GM04504 (cell line): ENCODE measurements at places on chromosomes 1 and 21.

DNA sequence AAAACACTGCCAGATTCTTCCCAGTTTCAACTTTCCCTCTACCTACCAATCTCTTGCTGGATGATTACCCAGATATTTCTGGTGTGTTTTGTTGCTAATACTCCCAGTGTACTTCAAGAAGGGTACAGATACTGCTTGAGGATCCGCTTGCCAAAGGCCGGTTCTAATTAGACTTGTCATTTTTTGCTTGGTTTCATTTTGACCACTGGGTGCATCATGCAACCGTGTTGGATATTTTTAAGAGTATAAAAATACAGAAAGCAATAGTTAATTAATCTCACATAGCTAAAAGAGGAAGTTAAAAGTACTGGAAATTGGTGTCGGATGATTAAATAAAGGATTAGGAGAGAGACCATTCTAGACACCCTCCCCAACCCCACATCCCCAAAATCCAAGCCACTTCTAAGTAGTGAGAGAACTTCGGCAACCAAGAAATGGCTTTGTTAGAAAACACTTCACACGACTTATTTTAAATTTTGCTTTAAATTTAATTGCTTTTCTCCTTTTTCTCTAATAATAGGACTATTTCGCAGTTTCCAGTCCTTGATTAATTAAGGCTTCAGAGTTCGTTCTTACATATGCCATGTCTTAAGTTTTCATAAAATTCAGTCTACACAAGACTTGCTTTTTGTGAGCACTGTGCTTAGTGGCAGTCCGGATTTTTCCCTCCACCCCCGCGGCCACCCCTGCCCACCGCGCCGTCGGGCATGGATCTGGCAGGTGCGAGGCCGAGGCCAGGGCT, 2.5 kb upstream of the CDKN2C start:
- DNase-seq: no peak

DNA sequence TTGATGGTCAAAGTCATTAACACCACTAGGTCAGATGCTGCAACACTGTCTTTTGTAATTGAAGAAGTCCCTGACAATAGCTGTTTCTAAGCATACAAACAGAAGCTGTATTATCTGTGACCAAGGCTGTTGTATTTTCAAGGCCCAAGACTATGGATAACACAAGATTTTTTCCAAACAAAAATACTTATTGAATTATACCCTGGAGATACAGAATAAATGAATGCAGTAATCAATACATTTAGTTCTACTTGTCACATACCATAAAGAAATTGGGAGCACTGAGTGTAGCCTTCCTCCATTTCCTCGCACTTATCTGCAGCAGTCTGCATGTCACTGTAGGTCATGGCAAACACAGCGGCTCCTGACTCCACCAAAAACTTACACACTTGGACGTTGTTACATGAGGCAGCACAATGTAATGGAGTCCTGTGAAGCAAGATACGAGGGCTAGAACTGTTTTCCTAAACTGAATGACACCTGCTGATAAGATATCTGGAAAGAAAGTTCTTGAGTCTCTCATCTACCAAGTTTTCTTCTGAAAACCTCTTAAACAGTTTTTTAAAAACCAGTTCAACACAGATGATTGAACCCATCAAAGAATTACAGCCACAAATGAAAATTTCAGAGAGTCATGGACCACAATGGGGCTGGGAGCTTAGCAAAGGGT, 56.9 kb downstream of the TP53BP2 start:
- DNase-seq: no peak

GRCh38 chr1:28494737-28495136, 11.1 kb upstream of the RCC1 start:
- no peak for DNase-seq

GRCh38 chr1:202112859-202113689, 9.6 kb upstream of the GPR37L1 start:
- no peak for DNase-seq

DNA sequence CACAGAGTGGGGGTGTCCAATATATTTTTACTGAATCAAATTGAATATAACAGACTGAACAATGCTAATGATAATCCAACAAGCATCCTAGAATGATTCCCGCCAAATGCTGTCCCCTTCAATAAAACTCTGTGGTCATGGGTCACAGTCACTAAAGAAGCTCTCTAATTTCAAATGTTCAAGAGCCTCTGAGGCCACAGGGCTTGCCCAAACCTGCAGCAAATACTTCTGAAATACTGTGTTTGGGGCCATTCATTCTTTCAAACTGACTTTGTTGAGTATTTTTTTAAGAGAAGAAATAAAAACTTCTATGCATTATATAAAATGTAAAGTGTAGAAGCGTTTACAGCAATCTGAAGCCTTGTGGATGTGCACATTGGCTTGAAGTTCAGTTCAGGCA, 7.6 kb upstream of the BEND5 start:
- DNase-seq: no peak

DNA sequence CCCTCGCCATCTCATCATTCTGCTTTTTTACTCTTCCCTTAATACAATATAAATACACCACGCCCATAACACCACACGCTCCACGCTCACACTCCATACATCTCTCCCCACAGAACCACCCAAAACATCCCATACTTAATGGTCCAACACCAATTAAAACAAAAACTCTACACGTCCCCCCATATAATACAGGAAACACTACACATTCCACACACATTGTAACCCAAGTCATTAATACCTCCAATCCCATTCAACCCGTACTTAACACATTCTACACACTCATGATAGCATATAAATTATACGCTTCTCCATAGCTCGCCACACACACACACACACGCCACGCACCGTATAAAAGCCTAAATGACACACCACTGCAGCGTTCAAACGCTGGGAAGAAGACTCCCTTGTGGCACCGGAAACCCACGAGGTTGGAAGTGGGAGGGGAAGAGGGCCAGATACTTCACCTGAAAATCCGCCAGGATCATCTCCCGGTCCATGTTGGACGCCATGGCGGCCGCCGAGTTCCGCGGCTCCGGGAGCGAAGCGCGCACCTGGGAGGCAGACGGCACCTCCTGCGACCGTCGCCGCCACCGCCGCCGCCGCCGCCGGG, 659 bp downstream of the FAF1 start:
- no peak for DNase-seq

GRCh38 chr1:162165528-162165927, 96.0 kb downstream of the NOS1AP start:
- DNase-seq: no peak

DNA sequence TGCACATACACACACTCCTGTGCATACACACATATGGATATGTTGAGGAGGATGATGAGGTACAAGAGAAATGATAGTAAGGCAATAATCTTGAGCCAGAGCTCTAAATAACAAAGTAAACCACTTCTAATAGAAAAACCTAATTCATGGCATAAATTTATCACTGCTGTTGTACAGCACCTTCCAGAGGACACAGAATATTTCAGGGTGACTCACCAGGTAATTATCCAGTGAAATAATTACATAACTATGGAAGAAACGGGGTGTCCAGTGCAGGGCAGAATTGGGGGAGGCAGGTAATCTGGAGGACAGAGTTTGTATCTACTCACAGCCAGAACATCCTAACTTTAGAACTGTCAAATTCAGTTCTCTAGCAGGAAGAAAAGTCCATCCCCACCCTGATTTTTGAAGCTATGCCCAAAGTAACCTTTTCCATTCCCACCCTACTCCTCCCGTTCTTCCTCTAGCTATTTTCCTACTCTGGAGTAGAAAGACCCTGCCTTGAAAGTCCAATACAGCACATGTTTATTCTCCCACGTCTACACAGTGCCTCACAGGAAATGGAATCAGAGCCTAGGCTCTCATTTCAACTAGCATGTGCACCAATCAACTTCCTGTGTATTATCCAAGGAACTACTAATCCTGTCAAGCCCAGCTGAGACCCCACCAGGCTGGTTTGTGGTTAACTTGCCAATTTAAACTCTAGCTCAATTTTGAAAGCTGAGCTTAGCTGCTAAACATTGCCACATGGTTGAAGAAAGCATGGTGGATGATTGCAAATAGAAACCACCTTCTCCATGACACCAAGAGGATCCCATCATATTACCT, 96.6 kb downstream of the PTPN14 start:
- no peak for DNase-seq

- no peak for DNase-seq
Observed at GRCh38 chr1:62241371-62242131, 46.9 kb downstream of the L1TD1 start.

- no peak for DNase-seq
Observed at GRCh38 chr1:16172964-16173446, 17.1 kb upstream of the EPHA2 start.

- no peak for DNase-seq
Observed at GRCh38 chr21:18913914-18914313, 510.3 kb upstream of the TMPRSS15 start.

DNA sequence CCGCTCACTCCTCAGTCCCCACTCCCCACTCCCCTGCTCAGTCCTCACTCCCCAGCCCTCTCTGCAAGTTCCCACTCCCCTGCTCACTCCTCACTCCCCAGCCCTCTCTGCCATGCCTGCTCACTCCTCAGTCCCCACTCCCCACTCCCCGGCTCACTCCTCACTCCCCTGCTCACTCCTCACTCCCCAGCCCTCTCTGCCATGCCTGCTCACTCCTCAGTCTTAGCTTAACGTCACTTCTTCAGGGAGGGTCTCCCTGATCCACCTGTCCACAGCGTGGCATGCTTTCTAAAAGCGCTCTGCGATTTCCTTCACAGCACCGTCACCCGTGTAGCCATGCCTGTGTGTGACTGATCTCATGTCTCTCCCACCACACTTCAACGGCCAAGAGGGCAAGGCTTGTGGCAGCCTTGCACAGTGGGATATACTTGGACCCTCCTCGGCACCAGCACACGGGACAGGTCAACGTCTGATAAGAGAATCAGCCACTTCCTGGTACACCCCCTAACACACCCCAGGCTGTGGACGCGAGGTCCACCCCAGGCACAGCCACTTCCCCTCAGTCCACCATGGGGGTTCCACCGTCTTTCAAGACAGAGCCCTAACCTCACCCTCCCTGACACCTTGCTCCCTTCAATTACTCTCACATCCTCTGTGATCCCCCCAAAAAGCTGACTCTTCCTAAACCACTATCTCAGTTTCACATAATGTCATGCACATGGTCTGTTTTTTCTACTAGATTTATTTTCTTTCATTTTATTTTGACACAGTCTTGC, 14.0 kb downstream of the PRDM15 start:
- no peak for DNase-seq

- DNase-seq: no peak
Observed at GRCh38 chr1:200969726-200970561, 53.6 kb downstream of the KIF21B start.

DNA sequence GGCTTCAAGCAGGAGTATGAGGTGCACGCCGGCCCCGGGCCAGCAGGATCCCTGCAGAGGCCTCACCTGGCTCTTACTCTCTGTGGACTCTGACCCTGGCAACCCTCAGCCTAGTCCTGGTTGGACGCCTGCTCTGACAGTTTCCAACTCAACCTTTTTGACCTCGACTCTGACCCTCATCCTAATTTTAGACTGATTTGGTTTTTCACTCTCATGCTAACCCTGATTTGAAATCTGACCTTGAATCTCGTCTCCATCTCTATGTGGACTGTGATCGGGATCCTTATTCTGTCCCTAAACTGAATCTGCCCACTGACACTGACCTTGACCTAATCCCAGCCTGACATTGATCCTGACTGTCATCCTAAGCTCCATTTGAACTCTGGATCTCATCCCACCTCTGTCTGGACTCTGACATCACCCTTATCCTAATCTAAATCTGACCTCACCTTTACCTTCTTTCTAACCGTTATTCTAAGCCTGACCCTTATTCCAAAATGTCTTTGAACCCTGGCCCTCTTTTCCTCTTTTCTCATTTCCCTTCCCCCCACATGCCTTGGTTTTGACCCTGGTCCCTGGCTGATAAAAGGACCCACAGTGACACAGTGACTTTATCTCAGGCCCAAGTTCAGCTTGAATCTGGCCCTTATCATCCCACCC, 67.8 kb downstream of the PTPRU start:
- no peak for DNase-seq
